T-helper 9 cell (primary cell): ENCODE measurements at places on chromosomes 1 and 21.

DNA sequence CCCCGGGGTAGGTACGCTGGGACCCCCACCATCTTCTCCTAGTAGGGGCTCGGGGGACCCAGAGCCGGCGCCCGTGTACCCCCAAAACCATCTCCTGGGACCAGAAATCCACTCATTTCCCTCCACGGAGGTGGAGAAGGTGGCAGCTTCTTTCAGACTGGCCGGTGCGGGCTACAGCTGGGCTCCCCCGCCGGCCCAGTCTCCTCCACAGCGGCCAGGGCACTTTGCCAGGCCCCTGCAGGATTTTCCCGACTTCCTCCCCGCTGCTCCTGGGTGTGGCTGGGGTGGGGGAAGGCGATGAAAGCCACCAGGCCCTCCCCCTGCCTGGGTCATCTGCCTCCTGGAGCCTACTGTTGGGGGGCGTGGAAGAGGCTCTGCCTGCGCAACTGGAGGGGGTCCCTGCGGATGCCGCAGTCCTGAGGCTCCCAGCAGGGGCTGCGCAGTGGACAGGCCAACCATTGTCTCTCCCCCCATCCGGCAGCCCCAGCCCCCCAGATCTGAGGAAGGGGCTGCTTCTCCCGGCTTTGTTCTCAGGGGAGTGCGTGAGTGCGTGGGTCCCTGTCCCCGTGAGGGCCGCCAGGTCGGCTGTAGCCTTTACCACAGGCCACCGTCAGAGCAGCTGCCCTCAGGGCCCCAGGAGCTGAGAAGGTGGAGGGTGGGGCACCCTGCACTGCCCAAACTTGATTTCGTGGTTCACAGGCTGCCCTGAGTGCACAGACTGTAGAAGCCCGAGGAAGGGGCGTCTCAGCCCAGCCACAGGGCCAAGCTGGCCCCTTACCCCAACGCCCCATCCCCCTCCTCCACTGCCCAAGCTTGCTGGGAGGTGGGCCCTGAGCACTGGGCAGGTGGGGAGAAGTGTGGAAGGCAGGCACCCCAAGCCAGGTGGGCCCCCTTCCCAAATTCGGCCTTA lies 1.3 kb downstream of the AGRN start:
- no peak for DNase-seq

GRCh38 chr1:112465122-112465521 lies 43.6 kb upstream of the WNT2B start:
- DNase-seq = no peak

DNA sequence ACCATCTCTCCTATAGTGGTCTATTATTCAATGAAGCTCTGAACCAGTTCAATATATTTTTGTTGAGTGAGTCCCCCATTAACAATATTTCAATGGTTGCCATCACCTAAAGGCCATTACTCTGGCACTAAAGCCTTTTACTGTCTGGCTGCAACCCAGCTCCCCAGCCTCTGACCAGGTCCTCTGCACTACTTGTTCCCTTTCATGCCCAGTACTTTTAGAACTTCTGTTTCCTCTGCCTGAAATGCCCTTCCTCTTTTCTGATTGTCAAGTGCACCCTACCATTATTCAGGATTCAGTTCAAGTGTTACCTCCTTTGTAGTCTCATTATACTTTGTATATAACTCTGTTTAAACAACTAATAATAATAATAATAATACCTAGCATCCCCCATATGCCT lies 30.4 kb upstream of the ZFYVE9 start:
- DNase-seq = no peak

DNA sequence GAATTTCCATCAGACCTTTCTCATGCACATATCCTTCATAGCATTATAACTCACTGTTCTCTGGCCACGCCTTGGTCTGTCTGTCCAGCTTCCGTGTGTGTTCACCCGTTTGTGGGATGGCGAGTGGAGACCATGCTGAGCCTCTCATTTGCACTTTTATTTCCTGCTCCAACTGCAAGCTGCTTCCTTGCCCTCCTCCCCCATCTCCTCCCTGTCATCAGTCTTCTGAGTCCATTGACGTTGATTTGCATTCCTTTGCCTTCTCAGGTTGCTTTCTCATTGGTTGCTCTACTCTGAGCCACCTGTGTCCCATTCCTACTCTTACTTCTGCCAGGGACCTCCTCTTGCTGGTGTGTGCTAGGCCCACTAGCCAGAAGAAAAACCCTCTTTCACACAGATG lies 146.4 kb downstream of the NOS1AP start:
- no peak for DNase-seq

- DNase-seq = peak; percentile 3
Observed at GRCh38 chr1:242467556-242468145, 56.8 kb downstream of the PLD5 start.

GRCh38 chr1:77825131-77825709 lies 45.8 kb downstream of the MIGA1 start:
- DNase-seq = no peak

DNA sequence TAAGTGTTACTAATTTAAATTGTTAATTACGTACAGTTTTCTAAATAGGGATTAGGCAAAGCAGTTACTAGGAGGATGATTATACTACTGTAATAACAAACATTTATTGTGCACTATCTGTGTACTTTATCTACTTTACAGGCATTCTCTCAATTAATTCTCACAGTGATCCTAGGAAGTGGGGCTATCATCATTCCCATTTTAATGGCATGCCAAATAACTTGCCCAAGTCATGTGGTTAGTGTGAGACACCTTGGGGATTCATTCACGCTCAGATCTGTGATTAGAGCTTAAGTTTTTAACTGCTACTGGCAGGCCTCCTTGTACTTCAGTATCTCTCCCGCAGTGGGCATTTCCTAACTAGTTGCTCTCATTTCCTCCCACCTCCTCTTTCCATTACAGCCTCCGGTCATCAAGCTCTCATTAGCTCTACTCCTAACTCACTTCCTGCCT lies 11.5 kb downstream of the PHLDA3 start:
- no peak for DNase-seq

- DNase-seq = no peak
Observed at GRCh38 chr1:166836733-166837132, 2.5 kb upstream of the POGK start.
